ENCODE measurements at places on chromosomes 3 and 15.

- DNase-seq = no peak
These were observed 1.1 kb downstream of the SLC6A1 start for GRCh38 chr3:10993729-10994065.

DNA sequence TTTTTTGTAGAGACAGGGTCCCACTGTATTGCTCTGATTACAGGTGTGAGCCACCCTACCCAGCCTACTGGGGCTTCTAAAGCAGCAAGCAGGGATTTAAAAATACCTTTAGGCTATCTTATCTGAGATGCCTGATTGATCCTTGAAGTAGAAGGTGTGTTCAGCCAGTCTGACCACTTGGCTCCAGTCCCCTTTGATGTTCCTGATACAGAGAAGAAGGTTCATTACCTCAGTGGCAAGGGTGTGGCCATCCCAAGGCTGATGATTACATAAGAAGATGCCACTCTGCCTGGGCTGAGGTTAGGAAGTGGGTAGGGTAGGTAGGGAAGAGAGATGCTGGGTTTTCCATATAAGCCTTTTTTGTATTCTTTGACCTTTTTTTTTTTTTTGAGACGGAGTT is 11.2 kb upstream of the DCAF1 start:
- no peak for DNase-seq

DNA sequence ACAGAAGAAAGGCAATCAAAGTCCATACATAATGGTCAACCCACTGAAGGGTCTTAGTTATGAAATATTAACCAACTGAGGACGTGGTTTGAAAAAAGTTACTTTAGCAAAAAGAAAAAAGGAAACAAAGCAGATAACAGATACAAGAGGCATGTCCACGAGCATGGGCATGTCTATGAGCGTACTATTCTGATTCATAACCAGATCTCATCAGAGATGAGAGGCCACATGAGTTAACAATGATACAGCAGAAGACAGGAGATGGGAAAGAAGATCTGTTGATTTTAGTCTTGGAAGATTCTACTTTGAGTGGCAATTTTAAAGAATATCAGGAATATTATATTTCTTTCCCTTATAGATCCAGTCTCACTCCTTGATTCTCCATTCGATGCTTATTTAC is 262.9 kb upstream of the SLITRK3 start:
- DNase-seq = no peak

- peak; percentile 55 for DNase-seq
These were observed 33.9 kb downstream of the GRK7 start for GRCh38 chr3:141796889-141797781.

GRCh38 chr3:22977650-22978289 is 225.4 kb upstream of the UBE2E2 start:
- DNase-seq = no peak

All from renal cortex interstitium (tissue), 15 donors.